Activated T-helper 17 cell treated with anti-CD3 and anti-CD28 coated beads, Interleukin-2, amount 50 U/mL, for 72 hours (primary cell): ENCODE measurements at places on chromosomes 6 and 20.
A peak's percentile ranks its signal among the peaks of the same experiment; 100 is the strongest.

- no peak for ATAC-seq
Observed at GRCh38 chr6:158770533-158771330, 48.4 kb downstream of the EZR start.

GRCh38 chr6:153125032-153125431 is 6.0 kb downstream of the RGS17 start:
- ATAC-seq = no peak

GRCh38 chr20:45153752-45154151 is 20.9 kb upstream of the PI3 start:
- ATAC-seq = no peak

- ATAC-seq = no peak
Observed at GRCh38 chr6:39440039-39440426, 117.5 kb upstream of the KCNK16 start.

DNA sequence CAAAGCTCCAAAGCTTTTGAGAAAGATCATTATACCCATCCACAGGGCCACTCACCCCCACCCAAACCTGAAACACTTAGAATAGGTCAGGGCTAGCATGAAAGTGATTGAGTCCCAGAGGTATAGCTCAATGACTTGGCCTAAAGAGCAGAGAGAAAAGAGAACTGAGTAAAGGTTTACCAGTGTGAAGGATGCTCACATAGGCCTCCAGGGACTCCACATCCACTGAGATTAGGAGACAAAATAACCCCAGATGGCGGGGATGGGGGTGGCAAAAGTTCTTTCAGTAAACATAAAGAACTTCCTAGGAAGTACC is 12.2 kb downstream of the SAYSD1 start:
- ATAC-seq = peak; percentile 35

- no peak for ATAC-seq
Observed at GRCh38 chr20:24581443-24582170, 112.2 kb downstream of the SYNDIG1 start.

DNA sequence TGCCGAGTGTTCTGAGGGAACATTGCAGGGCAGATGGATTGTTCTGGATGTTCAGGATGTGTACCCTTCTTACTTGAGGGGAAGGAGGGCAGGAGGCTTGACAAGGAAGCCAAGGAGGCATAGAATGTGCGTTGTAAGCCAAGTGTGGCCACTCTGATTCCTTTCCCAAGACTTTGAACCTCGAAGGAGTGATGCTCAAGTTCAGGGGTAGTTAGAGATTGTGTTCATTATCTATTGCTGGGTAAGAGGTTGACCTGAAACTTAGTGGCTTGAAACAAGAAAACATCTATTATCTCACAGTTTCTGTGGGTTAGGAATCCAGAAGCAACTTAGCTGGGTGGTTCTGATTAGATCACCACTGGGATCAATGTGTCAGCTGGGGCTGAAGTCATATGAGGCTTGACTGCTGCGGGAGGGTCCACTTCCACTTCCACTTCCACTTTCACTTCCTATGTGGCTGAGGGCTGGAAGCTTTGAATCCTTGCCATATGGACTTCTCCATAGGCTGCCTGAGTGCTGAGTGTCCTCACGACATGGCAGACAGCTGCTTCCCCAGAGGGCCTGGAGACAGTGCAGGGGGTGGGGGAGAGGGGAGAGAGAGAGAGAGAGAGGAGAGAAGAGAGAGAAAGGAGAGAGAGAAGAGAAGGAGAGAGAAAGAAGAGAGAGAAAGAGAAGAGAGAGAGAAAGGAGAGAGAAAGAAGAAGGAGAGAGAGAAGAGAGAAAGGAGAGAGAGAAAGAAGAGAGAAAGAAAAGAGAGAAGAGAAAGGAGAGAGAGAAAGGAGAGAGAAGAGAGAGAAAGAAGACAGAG is 6.9 kb upstream of the CD40 start:
- ATAC-seq = peak; percentile 89

DNA sequence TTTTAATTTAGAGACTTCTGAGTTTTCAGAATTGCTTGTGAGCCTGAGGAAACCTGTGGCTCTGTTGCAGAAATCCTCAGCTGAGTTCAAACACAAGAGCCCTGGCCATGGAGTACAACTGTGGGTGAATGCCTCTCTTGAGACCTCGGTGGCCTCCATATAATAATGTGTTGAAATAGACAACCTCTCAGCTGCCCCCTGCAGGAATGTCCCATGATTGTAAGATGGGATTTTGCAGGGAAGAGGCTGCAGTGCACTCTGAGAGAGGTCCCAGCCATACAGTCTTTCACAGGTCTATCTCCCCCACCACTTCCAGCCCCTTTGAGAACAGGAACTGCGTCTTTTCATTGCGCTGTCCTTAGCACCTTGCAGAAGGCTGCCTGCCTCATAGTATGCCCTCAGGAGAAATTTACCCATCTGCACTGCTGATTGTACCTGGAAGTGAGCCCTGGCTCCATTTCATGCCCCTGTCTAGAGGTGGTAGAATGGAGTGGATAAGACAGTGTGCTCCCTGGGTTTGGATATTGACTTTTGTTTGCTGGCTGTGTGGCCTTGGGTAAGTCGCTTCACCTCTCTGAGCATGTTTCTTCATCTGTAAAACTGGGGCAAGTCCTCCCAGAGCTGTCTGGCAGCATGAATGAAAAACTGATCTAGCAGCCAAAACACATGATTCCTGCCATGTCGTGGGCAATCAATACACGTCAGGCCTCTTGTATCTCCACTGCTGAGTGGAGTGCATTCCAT is 16.8 kb upstream of the CDH22 start:
- no peak for ATAC-seq

- no peak for ATAC-seq
Observed at GRCh38 chr6:124433387-124434160, 528.7 kb upstream of the RNF217 start.

- ATAC-seq = no peak
Observed at GRCh38 chr20:32858701-32859372, at the start of gene EFCAB8. TSS of gene EFCAB8 (plus strand) at chr20:32858923. CDS start at chr20:32863793, 4,870 bp downstream.

- no peak for ATAC-seq
Observed at GRCh38 chr20:24379484-24379927, 89.9 kb upstream of the SYNDIG1 start.

GRCh38 chr6:21587961-21588480 is 5.5 kb upstream of the SOX4 start:
- peak; percentile 20 for ATAC-seq

DNA sequence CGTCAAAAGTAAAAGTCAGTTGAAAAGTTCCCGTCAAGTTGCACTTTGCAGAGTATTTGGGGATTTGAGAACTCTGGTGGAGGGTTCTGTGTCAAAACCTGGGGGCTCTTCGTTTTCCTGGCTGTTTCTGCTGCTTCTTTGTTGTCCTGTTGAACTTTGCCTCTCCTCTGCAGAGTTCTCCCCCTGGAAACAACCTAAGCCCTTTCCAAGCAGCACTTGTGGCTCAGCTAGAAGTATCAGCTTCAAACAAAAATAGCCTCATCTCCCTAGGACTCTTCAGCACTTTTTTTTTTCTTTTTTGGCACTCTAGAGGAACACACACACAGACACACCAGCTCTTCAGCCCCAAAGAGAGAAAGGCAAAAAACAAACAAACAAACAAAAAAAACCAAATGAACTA is at the start of gene TRDN:
Gene TRDN (minus strand): TSS at position 169 of the 400 bp plus-strand sequence. CDS start 175 bp downstream, outside the sequence.
- no peak for ATAC-seq

- ATAC-seq = peak; percentile 16
Observed at GRCh38 chr6:156779206-156780094, 2.3 kb downstream of the ARID1B start.
